Naive thymus-derived CD8-positive, alpha-beta T cell (primary cell): ENCODE measurements at places on chromosomes 7 and 10. TPM values are rescaled to one million over a fixed set of nuclear protein-coding genes. Genes with fewer than 3 reads are reported as not detected.

GRCh38 chr7:1693419-1693990, 23.4 kb downstream of the ELFN1 start:
- H3K4me1 ChIP-seq: peaks cover 2% of the 10 kb centered on the region
- DNase-seq: no peak
- peaks cover 39% of the 10 kb centered on the region for H3K27me3 ChIP-seq
- no peak overlapping the region for H3K4me3 ChIP-seq
- no peak overlapping the region for H3K27ac ChIP-seq

DNA sequence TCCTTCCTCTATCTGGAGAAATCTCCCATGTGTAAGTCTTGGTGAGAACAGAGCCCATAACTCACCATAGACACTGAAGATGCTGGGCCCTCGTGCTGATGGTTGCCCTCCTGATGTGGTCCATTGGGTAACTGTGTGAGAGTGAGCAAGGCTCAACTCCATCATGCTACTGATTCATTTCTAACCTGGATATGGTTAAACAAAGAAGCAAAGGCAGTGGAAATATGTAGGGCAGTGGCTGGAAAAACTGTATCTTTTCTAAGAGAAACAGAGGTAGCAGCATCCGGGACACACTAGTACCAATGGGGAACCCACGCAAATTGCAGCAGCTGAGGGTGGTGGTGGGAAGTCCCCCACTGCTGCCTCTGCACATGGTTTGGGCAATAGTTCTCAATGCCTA, 221.7 kb downstream of the KLF6 start:
- peaks cover 23% of the 10 kb centered on the region for H3K27me3 ChIP-seq
- H3K4me1 ChIP-seq: peaks cover 7% of the 10 kb centered on the region
- no peaks in the 10 kb centered on the region for H3K36me3 ChIP-seq
- H3K27ac ChIP-seq: no peak overlapping the region

DNA sequence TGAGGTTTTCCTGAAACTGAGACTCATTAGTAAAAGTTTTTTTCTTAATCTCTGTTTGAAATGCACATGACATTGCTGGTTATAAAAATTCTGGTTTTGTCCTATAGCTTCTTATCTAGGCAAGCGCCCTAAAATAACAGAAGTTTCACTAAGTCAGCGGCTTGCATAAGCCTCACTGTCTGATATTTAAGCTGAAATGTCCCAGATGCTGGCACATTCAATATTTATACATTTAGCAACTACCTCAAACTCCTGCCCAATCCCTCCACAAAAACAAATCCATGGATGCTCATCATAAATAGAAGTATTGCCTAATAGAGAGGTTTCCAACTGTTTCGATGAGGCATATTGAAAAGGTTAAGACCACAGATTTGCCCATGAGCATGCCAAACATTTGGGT, 83.1 kb upstream of the EGR2 start:
- peaks cover 11% of the 10 kb centered on the region for H3K27me3 ChIP-seq
- H3K4me1 ChIP-seq: no peaks in the 10 kb centered on the region

GRCh38 chr7:91894781-91895480, 14.4 kb upstream of the MTERF1 start:
- H3K4me3 ChIP-seq: no peak overlapping the region
- H3K27ac ChIP-seq: no peak overlapping the region
- H3K36me3 ChIP-seq: no peaks in the 10 kb centered on the region
- peaks cover 9% of the 10 kb centered on the region for H3K27me3 ChIP-seq
- H3K4me1 ChIP-seq: no peaks in the 10 kb centered on the region
- DNase-seq: no peak

DNA sequence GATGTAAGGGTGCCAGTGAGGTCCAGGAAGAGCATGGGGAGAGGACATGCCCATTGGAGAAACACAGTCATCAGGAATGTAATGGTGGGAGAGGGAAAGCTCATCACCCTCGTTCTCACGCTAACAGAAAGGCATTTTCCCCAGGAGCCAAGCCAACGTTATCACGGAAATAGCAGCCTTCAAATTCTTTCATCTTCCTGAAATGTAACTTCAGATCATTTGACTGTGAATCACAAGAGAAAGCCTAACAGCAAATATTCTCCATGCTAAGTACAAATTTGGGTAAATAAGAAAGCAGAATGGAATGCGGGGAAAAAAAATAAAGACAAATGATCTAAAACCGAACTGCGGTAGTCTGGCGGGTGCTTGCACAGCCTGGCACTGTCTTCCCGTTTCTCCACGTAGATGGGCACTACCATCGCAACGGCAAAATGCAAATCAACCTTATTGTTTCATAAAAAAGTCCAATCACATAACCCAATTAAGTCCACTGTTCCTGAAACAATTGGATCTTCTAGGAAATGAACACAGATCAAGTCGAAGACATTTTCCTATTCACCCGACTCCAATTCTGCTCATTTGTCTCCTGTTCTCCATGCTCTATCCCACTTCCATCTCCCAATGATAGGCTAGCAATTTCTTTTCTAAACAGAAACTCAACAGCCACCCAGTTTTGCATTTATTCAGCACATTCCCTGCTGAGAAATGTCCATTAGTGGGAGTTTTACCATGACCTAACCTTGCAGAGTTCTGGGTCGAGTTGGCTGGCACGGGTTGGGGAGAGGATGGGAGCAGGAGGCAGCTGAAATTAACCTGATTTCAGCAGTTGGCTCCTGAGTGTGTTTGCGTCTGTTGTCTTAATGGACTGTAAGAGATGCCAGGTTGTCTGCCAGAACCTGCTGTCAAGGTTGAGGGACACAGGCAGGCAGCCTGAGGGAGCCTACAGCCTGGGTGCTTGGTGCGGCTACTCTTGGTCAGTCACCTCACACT, 74.6 kb upstream of the FRMD4A start:
- DNase-seq: no peak
- H3K27ac ChIP-seq: no peak overlapping the region
- peaks cover 52% of the 10 kb centered on the region for H3K27me3 ChIP-seq
- H3K36me3 ChIP-seq: no peaks in the 10 kb centered on the region

DNA sequence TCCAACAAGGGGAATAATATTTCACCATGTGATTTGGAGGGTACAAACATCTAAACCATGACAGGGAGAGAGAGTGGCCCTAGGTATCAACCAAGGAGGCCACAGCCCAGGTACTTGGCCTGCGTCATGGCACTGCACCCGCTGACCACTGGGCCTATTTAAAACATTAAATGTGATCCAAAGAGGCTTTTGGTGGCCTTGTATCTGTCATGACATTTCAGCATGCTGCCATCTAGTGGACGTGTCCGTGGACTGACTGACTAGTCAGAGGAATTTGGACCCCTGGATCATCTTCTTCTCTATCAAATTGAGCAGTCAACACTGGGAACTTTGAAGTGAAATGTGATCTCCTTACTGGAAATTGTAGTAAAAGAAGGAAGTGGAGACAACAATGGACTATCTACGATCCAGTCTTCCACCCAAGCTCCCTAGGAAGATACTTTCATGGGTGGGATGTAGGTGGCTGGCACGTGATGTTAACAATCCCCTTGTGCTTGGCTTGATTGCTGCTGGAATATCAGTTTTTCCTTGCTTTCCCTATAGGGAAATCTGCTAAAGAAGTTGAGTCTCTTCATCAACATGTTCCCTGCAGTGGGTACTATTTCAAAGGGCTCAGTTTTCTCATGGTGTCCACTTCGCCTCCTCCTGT, 24.6 kb upstream of the ITGA8 start:
- no peaks in the 10 kb centered on the region for H3K36me3 ChIP-seq
- H3K4me1 ChIP-seq: no peaks in the 10 kb centered on the region
- H3K27ac ChIP-seq: no peak overlapping the region

TBX20 gene
- not detected for total RNA-seq

CTAGE8 gene
- total RNA-seq: 1.3 TPM
